ENCODE measurements at places on chromosomes 7 and 10.
A peak's percentile ranks its signal among the peaks of the same experiment; 100 is the strongest.

- no peak for DNase-seq
These were observed 149.3 kb downstream of the RNF133 start for GRCh38 chr7:122549578-122549977.

DNA sequence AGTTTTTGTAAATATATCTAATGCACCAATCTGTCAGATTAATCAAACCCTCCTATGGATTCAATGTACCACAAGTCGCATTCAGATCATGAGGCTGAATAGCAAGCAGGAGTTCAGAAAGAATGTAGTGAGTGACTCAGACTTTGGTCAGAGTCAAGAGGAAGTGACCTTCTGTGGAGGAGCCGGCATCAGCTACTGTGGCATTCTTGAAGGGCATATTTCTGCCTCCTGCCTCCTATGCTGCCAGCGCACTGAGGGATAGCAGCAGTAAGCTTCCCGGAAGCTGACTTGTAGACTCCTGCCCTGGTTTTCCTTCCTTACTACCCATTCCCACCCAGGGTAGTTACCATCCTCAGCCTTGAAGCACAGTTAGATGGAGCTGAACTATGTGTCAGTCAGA is 867.5 kb downstream of the NRG3 start:
- peak; percentile 2 for DNase-seq

DNA sequence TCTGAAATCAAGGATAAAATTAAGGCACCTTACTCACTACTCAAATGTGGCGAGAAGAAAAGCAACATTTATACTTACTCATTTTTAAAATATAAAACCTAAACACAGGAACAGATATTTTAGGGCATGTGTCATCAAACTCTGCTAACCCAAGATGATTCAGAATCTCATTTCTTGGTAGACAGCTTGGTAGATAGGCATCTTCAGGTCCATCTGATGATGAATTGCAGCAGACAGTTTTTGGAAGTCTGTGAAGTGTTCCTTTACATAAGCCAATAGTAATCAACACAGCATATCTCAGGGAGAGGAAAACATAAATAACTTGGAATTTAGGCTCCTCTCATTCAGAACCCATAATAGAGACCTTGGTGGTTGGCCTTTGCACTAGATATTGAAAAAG is 3.4 kb downstream of the HIPK2 start:
- DNase-seq: peak; percentile 67

GRCh38 chr10:36606234-36606839 is 519.1 kb upstream of the ANKRD30A start:
- no peak for DNase-seq

- peak; percentile 74 for DNase-seq
These were observed at the start of gene R3HCC1L for GRCh38 chr10:98134431-98135221. R3HCC1L (plus strand) TSS chr10:98134657; CDS start chr10:98208115, 73,458 bp downstream.

DNA sequence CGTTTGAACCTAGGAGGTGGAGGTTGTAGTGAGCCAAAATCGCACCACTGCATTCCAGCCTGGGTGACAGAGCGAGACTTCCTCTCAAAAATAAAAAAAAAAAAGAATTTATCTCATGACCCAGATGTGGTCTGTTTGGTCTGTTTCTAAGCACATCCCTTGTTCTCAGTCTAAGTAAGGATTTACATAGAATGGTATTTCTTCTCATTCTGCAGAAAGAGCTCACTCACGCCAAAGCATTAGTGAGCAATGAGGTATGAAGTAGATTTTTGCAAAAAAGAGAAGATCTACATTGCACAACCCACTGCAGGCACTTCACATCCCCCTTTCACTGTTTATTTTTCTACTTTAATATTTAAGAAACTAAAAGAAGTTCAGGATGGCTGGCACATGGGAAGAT is 76.5 kb upstream of the FGL2 start:
- DNase-seq: no peak

- no peak for DNase-seq
These were observed 84.3 kb upstream of the MPP7 start for GRCh38 chr10:28387140-28387539.

- no peak for DNase-seq
These were observed 19.0 kb upstream of the ELFN1 start for GRCh38 chr7:1651031-1651446.

- no peak for DNase-seq
These were observed 316.1 kb downstream of the CCDC3 start for GRCh38 chr10:12685261-12686058.

GRCh38 chr7:36185756-36186155 is 32.7 kb downstream of the EEPD1 start:
- no peak for DNase-seq

- no peak for DNase-seq
These were observed 329.0 kb upstream of the C7orf33 start for GRCh38 chr7:148261523-148261922.

GRCh38 chr10:88810196-88810961 is 7.8 kb downstream of the LIPM start:
- peak; percentile 33 for DNase-seq

DNA sequence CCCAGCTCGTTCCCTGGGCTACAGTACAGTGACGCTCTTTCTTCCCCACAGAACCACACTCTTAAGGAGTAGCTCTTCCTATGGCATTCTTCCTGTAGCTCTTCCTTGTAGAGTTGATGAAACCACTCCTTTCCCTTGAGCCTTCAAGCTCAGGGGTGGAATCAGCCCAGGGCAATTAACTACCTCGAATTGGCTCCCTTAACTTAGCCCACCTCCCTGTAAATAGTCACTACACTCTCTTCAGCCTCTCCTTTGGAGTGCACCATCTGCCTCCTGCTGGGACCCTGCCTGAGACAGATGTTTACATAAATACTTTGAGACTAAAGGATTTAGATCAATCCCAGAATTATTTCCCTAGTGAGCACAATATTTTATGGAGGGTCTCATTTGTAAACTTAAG is 537.8 kb upstream of the AUTS2 start:
- no peak for DNase-seq

DNA sequence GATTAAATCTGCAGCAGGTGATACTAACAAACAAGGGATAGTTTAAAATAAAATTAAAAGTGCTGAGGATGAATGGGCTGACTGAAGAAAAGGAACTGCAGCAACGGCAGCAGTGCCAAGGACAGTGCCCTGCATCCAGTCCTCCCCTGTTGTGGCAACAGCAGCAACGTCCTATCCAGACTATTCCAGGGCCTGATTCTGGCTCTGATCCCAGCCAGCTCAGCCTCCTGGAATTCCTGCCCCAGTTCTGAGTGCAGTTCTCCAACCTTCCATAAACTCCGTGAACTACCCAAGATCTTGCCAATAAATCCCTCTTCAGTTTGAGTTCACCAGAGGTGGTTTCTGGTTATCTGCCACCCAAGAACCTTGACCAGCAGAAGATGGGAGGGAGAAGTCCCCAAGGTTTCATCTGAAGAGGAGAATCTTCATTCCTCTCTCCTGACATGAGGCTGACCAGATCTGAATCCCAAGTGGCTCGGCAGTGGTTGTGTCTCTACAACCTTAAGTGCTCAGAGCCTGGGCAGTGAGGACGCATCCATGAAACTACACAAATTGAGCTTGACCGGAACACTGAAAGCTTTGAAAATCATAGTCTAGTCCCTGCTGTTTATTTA is 115.8 kb downstream of the SORBS1 start:
- DNase-seq: peak; percentile 24

- DNase-seq: no peak
These were observed 272.2 kb upstream of the NPVF start for GRCh38 chr7:25500393-25500921.

DNA sequence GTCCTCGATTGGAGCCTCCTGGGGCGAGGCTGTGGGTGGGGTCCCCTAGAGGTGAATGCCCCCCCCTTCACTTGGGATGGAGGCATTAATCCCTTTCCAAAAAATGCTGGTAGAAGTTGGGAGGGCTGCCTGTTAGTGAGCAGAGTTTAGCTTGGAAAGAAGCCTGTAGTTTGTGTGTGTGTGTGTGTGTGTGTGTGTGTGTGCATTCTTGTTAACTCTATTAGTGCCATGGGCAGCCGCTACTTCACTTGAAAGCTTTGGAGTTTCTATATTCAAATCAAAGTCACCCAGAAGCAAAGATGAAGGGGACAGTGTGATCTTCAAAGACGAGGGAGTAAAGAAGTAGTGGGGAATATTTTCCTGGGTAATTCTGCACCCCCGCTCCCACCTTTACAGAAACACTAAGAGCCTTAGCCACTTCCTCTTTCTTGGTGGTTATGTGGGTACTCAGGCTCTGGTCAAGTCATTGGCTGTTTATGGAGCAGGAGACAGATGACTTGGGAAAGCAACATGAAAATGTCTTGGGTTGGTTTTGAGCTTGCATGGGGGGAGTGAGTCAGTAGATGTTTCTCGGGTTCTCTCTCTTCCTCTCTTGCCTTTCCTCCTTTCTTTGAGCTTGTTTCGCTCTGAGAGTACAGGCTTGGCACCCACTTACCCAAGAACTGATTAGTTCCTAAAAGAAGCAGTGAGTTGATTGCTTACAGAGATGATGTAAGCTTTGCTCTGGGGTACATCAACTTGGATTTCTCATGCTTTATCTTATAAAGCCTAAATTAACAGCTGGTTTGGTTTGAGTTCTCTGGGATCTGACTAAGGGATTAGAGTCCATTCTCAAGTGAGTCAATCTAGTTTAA is 35.9 kb downstream of the TCF7L2 start:
- DNase-seq: no peak

DNA sequence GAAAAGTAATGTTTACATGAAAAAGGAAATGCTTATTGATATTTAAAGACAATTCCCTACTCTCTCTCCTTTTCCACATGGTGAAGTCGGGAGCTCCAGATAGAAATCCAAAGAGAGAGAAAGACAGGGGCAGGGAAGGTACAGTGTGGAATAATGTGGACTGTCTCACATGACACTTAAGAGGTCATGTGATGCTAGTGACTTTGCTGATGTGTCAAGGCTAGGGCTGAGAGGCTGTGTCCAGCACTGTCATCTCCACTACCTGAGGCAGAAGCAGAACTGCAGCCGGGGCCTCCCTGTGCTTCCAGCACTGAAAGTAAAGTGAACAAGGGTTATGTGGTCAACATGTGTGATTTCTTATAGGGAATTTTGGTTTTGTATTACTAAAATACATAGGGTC is 26.0 kb downstream of the NRG3 start:
- DNase-seq: no peak

DNA sequence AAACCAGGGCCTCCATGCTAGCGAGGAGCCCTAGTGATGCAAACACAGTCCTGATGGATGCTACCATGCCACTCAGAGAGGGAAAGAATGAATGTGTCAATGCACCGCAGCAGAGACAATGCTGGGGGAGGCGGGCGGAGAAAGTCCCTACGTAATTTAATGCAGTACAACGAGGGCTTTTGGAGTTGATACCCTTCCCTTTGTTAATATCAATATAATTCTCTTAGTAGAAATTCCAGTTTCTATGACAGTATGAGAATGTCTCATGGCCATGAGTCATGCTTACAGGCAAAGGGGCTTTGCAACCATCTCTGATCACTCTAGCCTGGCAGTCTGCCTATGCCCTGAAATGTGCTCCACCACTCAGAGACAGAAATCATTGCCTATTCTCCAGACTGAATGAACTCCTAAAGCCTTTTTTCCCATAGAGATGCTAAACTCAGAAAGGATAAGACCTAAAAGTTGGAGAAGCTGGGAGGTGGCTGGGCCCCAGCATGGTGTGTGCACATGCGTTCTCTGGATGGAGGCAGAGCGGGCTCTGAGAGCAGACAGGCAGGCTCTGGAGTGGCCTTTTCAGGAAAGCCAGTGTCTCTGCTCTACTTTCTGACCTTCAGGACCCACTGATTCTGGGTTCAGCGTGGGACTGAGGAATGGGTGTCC is 20.3 kb upstream of the GIMAP2 start:
- no peak for DNase-seq

DNA sequence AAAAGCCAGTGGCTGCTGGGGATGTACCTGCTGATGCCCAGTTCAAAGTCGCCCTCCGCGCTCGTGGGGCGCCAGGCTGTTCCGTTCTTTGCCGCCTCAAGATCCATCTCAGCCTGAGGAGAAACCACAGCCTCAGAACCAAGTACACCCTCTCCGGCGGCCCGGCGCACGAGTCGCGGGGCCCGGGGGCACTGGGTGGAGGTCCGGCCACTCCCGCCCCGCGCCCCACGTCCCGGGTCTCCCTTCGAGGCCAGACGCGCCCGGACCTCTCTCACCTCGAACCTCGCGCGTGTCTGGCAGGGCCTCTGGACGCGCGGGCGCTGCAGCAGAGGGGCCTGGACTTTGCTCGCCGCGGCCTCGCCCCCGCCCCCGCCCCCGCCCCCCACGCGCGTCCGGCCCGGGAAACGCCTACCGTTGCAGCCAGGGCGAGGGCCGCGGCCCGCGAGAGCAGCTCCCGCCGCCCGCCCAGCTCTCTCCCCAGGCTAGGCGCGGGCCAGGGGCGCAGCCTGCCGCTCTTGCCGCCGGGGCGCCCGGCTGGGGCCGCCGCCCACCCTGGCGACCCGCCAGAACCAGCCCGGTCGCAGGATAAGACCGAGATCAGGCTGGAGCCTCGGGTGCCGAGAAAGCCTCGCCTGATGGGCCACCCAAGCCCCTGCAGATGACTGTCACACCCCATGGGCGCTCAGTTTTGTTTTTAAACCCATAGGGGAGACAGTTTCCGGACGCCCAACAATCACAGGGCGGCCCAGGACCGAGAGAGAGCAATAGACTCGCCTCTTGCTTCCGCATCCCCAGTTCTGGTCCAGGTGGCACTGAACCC is at the start of gene ABCB4:
ABCB4 (minus strand) TSS at position 322 of the 820 bp plus-strand sequence; CDS start at position 107, 215 bp downstream.
- no peak for DNase-seq

- peak; percentile 41 for DNase-seq
These were observed 560.5 kb downstream of the PARD3 start for GRCh38 chr10:34254596-34254995.

DNA sequence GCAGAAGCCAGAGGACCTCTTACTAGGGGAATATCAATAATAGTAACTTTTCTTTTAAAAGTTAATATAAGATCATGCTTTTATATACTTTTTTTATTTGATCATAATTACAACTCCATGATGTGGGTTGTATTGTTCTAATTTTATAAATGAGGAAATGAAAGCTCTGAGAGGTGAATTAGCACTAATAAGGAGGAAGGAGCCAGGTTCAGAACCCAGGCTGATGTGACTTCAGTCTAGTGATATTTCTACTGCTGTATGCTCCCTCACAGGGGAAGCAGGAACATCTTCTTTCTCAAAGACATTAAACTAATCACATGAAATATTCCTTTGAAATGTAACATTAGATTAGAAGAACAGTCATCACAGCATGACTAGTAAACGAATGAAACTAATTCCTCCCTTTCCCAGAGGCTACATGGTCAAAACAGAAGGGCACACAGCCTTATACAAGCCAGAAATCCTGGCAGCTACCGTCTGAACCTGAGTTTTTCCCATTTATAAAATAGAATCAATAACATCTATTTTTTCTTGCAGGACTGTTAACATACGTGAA is 81.4 kb upstream of the GJD4 start:
- no peak for DNase-seq

GRCh38 chr7:105617280-105618015 is 36.2 kb upstream of the EFCAB10 start:
- no peak for DNase-seq

DNA sequence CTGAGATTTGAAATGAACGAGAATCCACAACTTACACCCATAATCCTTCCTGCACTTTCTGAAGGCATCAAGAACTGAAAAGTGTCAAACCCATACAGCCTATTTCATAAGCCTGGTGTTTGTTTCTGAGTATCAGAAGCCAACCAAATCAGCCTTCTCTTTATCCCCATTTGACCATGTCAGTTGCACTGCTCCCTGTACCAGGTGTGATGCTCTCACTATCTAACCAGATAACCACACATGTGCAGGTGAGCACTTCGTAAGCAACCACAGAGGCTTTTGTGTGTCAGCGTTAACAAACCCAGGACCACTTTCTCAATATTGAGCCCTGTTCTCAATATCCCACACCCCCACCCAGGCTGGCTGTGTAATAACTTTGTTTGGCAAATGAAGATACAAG is 114.4 kb downstream of the DOCK4 start:
- no peak for DNase-seq
